ENCODE measurements at places on chromosomes 5 and 9.

GRCh38 chr5:148687427-148687826 lies 33.1 kb upstream of the HTR4 start:
- no peak for ATAC-seq

DNA sequence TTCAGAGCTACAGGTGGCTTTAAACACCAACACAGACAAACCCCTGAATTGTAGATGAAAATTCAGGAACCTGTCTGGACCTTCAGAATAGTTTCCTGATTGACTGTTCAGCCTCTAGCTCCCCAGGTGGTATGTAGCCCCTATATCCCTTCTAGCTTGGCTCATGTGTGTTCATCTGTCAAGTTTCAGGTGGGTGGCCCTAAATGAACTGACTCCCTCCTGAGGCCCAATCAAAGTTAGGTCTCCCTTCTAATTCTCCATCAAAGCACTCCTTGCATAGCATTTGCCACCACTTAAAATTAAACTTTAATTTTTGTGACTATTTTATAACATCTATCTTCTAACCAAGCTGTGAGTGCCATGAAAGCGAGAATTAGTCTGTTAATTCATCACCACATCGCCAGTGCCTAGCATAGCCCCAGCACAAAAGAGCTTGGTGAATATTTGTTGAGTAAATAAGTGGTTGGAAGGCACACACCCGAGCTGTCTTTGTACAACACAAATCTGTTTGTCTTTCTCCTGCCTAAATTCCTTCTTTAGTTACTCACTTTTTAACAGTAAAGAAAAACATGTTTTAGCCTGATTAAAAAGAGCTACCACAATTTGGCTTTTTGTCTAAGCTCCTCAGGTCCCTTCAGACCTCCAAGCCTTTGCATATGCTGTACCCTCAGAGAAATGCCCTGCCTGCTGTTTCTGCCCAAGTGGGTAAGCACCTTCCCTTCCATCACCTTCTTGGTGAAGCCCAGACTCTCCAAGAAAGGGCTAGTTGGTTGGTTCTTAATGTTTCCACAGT lies 138.1 kb upstream of the HMHB1 start:
- ATAC-seq, result no peak

GRCh38 chr9:92739346-92739970 lies 25.2 kb downstream of the BICD2 start:
- no peak for ATAC-seq

- ATAC-seq, result no peak
Measured at GRCh38 chr5:159038907-159039306, 60.8 kb downstream of the EBF1 start.

GRCh38 chr5:59758566-59758965 lies 135.0 kb downstream of the PDE4D start:
- no peak for ATAC-seq

DNA sequence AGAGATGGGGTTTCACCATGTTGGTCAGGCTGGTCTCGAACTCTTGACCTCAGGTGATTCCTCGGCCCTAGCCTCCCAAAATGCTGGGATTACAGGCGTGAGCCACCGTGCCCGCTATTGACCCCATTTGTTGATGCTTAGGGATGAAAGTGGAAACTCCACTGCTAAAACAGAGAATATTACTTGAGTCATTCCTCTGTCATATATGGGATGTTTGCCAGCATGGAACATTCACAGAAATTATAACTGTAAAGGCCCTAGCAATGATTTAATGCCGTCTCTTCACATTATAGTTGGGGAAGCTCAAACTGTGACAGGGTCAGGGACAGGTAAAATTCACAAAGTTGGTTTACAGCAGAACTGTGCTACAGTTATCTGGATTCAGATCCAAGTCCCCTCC lies 94.5 kb downstream of the TMC1 start:
- no peak for ATAC-seq

DNA sequence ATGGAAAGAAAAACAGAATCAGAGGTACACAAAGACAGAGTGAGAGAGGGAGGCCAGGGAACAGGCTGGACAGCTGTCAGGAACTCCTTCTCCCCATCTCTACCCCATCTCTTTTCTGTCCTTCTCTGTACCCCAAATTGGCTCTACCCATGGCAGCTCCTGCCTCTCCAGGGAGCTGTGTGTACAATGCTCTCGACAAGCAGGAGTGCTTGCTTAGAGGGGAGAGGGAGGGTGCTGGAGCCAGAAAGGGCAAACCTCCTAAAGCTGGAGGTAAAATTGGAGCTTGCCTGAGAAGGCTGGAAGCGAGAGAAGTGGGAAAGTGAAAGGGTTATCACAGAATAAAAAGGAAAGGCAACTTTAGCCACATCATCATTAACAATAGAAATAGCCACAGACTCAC lies 6.4 kb downstream of the TPM2 start:
- ATAC-seq, result no peak

GRCh38 chr5:32297181-32298058 lies 15.3 kb downstream of the MTMR12 start:
- ATAC-seq, result no peak

- ATAC-seq, result no peak
Measured at GRCh38 chr5:58318468-58318867, 141.4 kb downstream of the PLK2 start.

DNA sequence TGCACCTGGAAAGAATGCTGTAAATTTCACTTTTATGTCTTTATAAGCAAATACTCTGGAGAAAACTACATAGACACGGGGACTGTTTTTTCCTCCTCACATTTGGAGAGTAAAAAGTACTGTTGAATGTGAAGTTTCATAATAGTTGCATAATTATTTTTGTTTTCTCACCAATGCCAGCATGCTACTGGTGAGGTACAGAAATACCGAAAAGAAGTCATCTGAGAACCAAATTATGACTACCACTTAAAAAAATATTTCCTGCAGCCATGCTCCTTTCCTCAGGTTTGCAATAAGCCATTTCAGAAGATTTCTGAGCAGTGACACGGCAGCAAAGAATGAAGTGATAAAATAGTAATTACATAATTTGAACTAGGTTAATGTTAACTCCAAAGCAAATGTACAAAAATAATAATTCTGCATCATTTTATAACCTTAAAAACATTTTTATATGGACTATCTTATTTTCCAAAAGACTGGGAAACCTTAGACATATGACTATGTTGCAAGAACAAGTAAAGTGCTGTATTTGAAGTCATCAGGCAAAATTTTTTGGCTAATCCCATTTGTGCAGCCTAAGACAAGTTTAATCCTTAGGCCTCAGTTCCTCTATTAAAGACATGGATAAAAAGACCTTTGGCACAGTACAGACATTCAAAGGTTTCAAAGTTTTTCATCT lies 144.7 kb downstream of the PCSK1 start:
- ATAC-seq, result peak; percentile 66

DNA sequence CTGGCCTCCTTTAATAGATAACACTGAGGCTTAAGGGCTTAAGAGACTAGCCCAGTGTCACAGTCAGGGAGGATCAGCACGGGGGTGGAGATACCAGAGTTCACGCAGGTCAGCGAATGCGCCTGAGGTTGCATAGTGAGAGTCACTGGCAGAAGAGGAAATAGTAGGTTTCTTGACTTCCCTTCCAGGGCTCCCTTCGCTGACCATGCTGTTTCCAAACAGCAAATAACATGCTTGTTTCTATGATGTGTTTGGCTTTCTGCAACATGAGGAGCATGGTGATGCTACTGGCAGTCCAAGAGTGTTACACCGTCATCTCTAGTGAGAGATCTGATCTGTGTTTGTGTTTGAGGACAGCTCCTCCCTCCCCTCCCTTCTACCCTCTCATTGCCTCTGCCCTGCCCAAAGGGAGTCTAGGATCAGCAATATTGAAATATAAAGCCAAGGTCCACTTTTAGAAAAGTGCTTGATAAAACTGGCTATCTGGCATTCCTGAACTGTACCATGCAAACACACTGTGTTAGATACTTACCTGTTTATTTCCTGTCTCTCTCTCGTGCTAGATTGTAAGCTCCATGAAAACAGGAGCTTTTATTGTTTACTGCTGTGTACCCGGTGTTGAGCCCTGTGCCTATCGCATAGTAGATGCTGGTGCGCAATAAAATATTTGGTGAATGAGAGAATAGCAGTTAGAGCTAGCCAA lies 12.3 kb downstream of the TLE4 start:
- peak; percentile 58 for ATAC-seq

DNA sequence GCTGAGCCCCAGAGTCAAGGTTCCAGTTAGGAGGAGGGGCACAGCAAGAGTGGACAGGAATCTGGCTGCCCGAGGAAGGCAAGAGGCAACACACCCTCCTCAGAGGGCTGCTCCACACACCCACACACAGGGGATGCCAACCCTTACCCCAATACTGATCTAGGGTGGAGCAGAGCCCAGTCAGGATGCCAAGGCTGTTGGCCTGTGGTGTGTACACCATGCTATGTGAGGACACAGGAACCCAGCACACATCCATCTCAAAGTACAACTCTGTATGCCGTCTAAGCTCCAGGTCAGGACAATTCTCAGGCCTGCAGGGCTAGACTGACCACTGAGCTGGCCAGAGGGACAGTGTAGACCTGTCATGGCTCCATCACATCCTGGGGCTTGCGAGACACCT lies 2.6 kb downstream of the SEPTIN8 start:
- no peak for ATAC-seq

GRCh38 chr9:111805830-111806241 lies 11.1 kb upstream of the SHOC1 start:
- no peak for ATAC-seq

DNA sequence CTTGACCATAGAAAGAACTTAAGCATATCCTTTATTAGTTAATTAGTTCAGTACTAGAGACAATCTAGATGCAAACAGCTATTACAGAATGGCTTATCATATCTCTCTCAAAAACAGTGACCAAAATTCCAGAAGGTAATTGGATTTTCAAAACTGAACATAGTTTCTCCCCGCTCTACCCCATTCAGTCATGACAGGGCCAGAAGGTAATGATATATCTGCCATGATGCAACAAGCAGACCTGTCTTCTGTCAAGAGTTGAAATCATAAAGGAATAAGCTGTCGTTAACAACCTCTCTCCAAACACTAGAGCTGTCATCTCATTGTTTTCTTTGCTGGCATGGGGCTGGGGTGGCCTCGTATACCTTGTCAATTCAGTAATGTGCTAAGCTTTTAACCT lies 200.5 kb upstream of the POU5F2 start:
- ATAC-seq, result no peak

GRCh38 chr5:53946405-53947100 lies 363.8 kb downstream of the ARL15 start:
- ATAC-seq, result no peak

GRCh38 chr5:14676320-14676719 lies 11.8 kb downstream of the OTULIN start:
- ATAC-seq, result peak; percentile 51

- ATAC-seq, result no peak
Measured at GRCh38 chr5:141003791-141004611, 37.7 kb downstream of the PCDHAC2 start.

GRCh38 chr5:121024416-121025311 lies 560.6 kb downstream of the PRR16 start:
- ATAC-seq, result no peak

DNA sequence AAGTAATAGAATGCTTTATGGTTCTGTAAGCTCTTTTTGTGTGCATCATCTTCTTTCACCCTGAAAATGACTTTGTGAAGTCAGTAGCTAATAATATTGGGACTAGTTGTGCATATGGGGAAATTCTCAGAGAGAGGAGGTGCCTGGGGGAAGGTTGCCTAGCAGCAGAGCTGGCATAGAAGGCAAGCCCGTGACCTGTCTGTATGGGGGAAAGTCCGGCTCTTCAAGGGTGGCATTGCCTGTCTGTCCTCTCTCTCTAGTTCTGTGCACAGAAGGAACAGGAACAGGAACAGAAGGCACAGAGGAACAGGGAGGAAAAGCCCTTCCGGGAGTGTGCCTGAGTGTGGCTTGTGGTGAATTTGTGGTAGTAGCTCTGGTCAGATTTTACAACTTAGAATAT lies 33.1 kb downstream of the SH3GL2 start:
- no peak for ATAC-seq

GRCh38 chr9:83266666-83267496 lies 203.9 kb upstream of the RASEF start:
- ATAC-seq, result peak; percentile 36

GRCh38 chr5:67506241-67506640 lies 309.6 kb upstream of the CD180 start:
- ATAC-seq, result no peak

GRCh38 chr5:131462454-131462853 lies 172.6 kb downstream of the RAPGEF6 start:
- ATAC-seq, result no peak

GRCh38 chr9:98790134-98790841 lies 6.1 kb downstream of the ANKS6 start:
- ATAC-seq, result no peak

- no peak for ATAC-seq
Measured at GRCh38 chr9:18829066-18829465, 203.9 kb downstream of the SAXO1 start.

- ATAC-seq, result no peak
Measured at GRCh38 chr5:82277613-82277986, 554 bp downstream of the RPS23 start.

- ATAC-seq, result no peak
Measured at GRCh38 chr9:78598120-78598519, 301.2 kb downstream of the PSAT1 start.

- ATAC-seq, result no peak
Measured at GRCh38 chr5:28313321-28313951, 1275.0 kb upstream of the CDH9 start.

- ATAC-seq, result no peak
Measured at GRCh38 chr5:168580227-168580508, 1.0 kb upstream of the PANK3 start.

DNA sequence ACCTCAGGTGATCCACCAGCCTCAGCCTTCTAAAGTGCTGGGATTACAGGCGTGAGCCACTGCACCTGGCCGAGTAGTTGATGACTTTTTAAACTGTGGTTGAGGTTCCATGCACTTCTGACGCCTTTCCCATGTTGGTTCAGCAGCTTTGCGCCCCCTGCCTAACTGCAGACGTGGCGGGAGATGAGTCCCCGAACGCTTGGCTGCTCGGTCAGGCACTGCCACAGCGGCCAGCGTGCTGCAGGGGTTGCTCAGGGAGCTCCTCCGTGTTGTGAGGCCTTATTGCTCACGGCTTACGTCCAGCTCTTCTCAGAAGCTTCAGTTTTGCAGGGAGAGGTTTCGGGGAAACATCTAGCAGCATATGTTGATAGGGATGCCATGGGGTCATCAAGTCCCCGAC lies 35.3 kb downstream of the HABP4 start:
- ATAC-seq, result no peak

DNA sequence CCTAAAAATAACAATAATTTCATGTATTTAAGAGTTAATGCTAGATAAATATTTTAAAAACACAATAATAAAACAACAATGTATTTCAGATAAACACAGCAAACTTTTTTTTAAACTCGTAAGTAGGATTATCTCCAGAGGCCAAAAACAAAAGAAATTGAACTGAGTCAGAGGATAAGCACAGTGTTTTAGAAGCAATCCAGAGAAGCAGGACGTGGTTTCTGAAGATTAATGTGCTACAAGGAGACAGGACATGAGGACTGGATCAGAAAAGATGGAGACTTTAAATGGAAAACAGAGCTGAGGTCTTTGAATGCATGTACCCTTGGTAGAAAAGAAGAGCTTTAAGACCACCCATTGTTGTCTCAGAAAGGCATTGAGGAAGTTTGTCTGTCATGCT lies 491.2 kb upstream of the TLE4 start:
- ATAC-seq, result no peak

Measured in gastroesophageal sphincter (tissue), 4 donors.